ENCODE measurements at places on chromosomes 3 and 15. TPM values are rescaled to one million over a fixed set of nuclear protein-coding genes. Genes with fewer than 3 reads are reported as not detected.

Gene ANKRD34C
- total RNA-seq: not detected

Gene GLCE
- total RNA-seq: 4.2 TPM

Gene FOXB1
- total RNA-seq: not detected

Gene MKRN2OS
- total RNA-seq: not detected

Gene TIGIT
- total RNA-seq: 8.7 TPM

Gene DNAH12
- total RNA-seq: 0.27 TPM

Gene AHSG
- not detected for total RNA-seq

Gene RPL14
- total RNA-seq: 2,937 TPM

GRCh38 chr3:66488492-66488891 lies 12.3 kb downstream of the LRIG1 start:
- no peak for DNase-seq

- no peak for DNase-seq
These were observed 89.9 kb downstream of the CCNL1 start for GRCh38 chr3:157069846-157070677.

- no peak for DNase-seq
These were observed 500.6 kb upstream of the GOLIM4 start for GRCh38 chr3:168596175-168596823.

DNA sequence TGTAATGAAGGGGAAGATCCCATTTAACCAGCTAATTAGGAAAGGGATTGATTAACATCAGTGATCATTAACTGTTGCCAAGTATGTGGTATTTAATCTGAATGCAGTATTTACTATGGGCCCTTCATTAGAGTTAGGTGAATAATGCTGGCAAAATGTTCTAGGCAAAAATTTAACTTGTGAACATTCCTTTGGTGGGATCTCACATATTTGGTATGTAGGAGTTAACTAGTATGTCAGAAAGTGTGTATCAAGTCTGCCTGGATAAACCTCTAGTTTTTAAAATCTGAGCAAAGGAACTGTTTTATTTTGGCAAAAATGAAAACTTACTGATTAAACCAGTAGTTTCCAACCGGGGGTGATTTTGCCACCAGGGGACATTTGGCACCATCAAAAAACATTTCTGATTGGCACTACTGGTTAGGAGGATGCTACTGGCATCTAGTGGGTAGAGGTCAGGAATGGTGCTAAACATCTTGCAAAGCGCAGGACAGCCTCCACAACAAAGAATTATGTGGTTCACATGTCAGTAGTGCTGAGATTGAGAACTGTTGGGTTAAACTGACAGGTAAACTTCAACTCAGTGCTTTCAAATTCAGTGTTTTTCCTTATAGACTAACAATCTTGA lies 22.5 kb downstream of the LRTM1 start:
- DNase-seq: no peak

DNA sequence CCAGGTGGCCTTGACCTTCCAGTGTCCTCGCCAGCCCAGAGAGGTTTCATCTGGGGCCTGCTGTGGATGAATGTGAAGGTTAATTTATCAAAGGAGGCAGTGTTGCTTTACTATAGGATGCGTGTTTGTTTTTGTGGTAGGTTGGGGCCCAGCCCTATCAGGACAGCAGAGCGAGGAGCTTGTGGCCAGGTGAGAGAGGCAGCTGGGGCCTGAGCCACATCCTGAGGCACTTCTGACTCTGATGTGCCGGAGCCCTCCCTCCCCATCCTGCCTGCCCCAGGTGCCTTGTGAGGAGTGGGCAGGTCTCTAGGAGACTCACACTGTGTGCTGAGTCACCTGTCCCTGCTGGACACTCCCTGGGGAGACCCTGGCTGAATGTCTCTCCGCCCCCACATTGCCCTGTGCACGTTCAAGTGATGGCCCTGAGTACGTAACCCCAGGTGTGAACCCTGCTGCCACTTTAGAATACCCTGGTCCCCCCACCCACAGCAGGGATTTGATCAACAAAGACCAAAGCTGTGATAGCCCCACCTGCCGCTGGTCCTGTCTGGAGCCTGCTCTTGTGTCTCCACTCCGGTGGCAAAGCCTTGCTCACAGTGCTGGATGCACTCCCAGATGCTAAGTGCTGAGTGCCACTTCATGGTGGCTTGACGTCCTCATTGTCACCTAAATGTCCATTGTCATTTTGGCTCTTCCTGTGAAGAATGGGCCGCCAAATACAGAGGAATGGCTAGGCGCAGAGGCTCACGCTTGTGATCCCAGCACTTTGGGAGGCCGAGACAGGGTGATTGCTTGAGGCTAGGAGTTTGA lies 16.0 kb downstream of the FBLN2 start:
- DNase-seq: no peak

- DNase-seq: no peak
These were observed 871 bp downstream of the MAP1A start for GRCh38 chr15:43518197-43518761.

Data from CD8-positive, alpha-beta T cell (primary cell).